ENCODE measurements at places on chromosomes 4 and X.

- DNase-seq: no peak
These were observed 46.5 kb downstream of the RAI2 start for GRCh38 chrX:17814557-17814956.

DNA sequence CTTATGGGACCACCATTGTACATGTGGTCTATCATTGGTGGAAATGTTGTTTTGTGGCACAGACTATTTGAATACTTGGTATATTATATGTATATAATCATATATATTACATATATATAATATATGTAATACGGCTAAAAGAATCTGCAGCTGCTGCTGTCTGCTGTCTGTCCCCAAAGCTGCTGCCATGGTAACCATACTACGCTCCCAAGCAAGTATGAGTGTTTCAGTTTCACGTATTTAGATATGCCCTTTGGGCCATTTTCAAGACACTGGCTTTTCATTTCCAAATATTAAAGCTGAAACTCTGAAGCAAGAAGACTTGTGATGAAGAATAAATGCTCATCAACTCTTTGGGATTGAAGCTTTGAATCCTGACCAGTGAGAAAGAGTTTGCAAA lies 42.0 kb upstream of the ARSJ start:
- DNase-seq: no peak

GRCh38 chr4:106192131-106192530 lies 123.9 kb downstream of the TBCK start:
- DNase-seq: no peak

- DNase-seq: no peak
These were observed 21.4 kb downstream of the PLAC8 start for GRCh38 chr4:83093060-83093640.

GRCh38 chr4:115505326-115505725 lies 391.9 kb upstream of the NDST4 start:
- DNase-seq: no peak

- DNase-seq: no peak
These were observed 9.6 kb downstream of the UBE2D3 start for GRCh38 chr4:102817613-102818268.

- no peak for DNase-seq
These were observed 53.1 kb downstream of the HOPX start for GRCh38 chr4:56627985-56628384.

DNA sequence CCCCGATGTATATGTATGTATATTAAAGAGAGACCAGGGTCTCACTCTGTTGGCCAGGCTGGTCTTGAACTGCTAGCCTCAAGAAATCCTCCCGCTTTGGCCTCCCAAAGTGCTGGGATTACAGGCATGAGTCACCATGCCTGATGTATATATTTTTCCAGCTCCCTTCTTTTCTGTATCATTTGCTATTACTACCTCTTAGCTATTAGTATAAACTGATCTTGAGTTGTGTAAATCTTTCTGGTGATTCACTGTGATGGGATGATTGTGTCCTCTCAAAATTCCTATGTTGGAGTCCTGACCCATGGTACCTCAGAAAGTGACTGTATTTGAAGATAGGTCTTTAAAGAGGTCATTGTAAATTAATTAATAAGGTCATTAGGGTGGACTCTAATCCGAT lies 53.1 kb downstream of the HPRT1 start:
- DNase-seq: no peak

- no peak for DNase-seq
These were observed 28.8 kb downstream of the ATP8A1 start for GRCh38 chr4:42627885-42628646.

DNA sequence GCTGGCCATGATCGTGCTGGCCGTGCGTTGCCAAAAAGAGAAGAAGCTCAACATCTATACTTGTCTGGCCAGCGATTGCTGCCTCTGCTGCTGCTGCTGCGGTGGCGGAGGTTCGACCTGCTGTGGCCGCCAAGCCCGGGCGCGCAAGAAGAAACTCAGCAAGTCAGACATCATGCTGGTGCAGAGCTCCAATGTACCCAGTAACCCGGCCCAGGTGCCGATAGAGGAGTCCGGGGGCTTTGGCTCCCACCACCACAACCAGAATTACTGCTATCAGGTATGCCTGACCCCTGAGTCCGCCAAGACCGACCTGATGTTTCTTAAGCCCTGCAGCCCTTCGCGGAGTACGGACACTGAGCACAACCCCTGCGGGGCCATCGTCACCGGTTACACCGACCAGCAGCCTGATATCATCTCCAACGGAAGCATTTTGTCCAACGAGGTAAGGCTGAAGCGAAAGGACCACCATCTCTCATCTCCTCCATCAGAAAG lies 3.3 kb downstream of the PCDH10 start:
- DNase-seq: no peak
